Bronchial epithelial cell (primary cell): ENCODE measurements at places on chromosomes 12 and 14. TPM values are rescaled to one million over a fixed set of nuclear protein-coding genes. Genes with fewer than 3 reads are reported as not detected.
A peak's percentile ranks its signal among the peaks of the same experiment; 100 is the strongest.

- no peak for DNase-seq
Observed at GRCh38 chr12:14283489-14284144, 81.9 kb upstream of the ATF7IP start.

GRCh38 chr14:59677771-59678231 is 101.2 kb upstream of the CCDC175 start:
- DNase-seq: no peak

- peak; percentile 76 for DNase-seq
Observed at GRCh38 chr12:47249719-47250357, 170.1 kb upstream of the AMIGO2 start.

- no peak for DNase-seq
Observed at GRCh38 chr12:51428256-51428655, 3.6 kb downstream of the SLC4A8 start.

DNA sequence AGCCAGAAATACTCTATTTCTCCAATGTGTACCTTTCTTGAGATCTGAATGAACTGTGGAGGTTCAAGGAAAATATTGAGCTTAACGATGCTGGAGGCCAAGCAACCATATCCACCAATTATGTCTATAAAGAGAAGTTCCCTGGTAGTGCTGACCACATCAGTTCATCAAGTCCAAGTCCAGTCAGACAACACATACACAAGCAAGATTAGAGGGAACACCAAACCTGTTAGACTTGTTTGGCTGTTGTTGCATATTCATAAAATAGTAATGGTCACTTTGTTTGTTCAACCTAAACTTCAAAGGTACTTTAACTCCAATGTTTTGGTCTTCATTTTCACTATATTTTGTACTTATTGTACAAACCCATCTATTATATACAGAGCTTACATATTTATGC is 81.6 kb downstream of the LMO3 start:
- peak; percentile 81 for DNase-seq

- DNase-seq: no peak
Observed at GRCh38 chr14:29953501-29953900, 25.9 kb upstream of the PRKD1 start.

DNA sequence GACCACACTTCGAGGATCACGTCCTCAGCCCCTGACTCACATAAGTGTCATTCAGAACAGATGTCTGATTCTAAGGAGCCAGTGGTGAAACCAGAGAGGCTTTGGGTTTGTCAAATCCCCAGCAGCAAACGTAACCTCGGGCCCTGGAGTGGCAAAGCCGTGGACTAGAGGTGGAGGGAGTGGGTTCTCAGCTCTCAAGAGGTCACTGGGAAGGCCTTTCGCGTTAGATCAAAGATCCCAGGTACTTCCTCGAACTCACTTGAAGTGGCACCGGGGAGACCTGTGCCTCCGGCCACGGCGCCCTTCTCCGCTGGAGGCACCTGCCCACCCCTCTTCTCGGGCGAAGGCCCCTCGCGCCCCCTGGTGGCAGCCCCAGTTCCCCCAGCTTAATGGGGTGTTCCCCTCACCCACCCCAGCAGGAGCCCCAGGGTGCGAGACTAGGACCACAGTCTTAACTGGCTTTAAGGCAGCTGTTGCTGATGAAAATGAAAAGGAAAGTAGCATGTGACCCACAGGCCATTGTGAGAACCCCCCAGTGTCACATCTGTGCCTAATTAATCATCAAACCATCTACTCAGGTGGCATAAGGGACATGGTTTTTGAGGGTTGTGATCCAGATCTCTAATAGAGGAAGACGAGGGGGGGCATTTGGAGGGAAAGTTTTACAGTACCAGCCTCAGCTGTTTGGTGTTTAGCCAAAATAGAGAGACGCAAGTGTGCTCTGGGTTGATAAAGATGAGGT is 672 bp upstream of the ESR2 start:
- peak; percentile 59 for DNase-seq

GRCh38 chr12:95949477-95950206 is 6.5 kb downstream of the AMDHD1 start:
- DNase-seq: no peak

DNA sequence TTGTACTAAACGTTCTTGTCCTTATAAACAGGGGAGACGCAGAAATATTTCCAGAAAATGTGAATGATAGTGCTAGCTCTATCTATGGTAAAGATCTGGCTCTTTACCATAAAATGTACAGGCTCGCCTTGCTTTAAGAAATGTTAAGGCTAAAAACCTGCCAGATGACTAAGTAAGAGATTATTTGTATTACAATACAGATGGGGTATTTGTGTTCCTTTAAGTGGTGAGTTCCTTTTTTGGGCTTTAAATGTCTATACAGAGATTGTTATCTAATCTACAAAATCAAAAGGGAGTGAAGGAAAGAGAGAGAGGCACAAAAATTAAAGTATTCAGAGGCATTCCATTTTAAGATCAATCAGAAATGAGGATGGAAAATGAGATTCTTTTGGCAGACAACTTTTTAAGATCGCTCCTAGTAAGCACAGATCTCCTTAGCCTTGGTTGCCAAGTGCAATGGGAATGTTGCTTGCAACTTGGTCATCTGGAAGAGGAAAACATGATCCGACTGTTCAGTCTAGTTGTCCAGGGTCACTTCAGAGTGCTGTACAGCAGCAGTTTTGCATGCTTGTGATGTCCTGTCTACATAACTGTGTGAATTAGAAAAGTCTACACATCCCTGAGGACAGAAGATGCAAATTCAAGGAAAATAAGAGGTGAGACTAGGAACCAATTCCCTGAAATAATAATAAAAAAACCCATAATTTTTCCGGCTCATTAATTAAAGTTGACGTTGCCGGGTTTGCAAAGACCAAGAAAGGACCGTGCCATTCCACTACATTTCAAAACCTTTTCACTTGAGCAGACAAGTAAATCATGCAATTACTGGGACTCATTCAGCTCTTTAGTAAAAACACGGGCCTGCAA is 380.8 kb downstream of the EGLN3 start:
- peak; percentile 46 for DNase-seq

DNA sequence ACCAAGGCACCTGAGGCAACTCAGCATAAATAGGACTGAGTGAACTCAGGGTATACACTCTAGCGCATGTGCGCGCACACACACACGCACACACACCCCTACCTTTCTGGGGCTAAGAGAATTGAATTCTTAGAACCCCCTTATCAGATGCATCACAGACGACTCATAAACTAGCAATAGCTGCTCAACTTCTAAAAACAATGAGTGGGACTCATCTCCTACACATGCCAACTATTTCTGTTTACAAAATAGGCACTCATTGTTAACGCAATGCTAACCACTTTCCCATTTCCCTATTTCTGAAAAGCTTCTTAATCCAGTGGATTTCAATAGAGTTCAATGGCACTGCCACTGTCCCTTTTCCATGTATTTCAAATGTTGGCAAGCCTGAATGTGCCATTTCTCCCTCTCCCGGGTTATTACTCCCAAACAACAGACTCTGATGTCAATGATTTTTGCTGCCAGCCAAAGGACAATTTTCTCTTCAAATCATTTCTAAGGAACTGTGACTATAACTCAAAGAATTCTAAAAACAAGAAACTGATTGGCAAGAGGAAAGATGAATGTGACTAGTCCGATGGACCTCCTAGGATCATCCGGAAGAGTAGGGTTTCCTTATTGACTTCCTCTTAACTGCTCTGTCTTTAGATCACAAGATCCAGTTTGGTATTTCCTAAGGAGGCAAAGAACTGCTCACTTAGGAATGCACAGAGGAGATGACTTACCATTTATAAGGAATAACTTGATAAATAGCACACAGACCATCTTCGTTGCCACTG is 48.8 kb downstream of the SLC38A1 start:
- DNase-seq: peak; percentile 92

DNA sequence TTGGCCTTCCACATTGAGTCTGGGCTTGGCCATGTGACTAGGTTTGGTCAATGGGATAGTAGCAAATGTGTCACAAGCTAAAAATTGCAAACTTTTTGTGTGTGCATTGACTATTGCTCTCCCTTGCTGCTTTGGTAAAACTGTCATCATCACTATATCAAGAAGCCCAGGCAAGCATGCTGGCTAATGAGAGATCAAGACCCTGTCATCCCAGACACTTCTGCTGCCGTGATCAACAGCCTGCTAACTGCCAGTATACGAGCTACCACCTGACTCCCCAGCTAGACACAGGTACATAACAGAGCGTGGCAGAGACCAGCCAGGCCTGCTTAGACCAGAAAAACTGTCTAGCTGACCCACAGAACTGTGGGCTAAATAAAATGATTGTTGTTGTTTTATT is 456.7 kb upstream of the DCN start:
- DNase-seq: no peak

The GZMH gene
- not detected in 2 replicates for total RNA-seq

GRCh38 chr14:88326352-88327103 is 3.5 kb upstream of the KCNK10 start:
- no peak for DNase-seq

DNA sequence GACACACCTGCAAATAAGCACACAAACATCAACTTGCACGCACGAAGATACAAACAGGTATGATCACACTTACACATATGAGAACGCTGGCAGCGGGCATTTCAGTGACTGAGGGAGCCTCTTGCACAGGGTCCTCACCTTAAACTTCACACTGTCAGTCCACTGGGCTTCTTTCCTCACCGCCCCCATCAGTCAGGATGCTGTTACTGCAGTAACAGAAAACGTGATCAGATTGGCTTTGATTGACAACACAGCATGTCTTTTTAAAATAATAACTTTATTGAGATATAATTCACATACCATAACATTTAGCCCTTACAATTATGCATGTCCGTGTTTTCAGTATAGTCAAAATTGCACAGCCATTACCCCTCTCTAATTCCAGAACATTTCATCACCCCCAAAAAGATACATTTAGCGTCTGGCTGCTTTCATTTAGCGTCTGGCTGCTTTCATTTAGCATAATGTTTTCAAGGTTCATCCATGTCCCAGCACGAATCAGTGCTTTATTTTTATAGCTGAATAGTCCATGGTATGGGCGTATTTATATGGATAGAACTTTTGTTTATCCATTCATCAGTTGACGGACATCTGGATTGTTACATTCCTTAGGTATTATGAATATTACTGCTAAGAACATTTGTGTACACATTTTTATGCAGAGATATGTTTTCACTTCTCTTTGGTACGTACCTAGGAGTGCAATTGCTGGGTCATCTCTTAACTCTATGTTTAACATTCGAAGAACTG is 8.4 kb downstream of the CCDC197 start:
- DNase-seq: no peak

DNA sequence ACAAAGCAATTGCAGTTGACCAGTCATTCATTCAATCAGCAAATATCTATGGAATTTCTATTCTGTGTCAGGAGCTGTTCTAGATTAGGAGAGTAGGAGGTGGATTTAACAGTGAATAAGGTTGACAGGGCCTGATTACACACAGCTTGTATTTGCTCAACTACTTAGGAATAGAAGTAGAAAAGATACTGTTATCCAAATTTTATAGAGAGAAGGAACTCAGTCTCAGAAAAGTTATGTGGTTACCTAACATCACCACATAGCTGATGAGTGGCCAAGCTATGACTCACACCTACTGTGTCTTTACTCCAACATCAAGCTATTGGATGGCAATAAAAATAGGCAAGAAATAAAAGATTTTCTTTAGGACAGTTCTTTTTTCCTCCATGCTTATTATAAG is 374.8 kb downstream of the RMST start:
- DNase-seq: peak; percentile 84

The ADAM20 gene
- 2.4 and 2.6 TPM in 2 replicates for total RNA-seq

The TMPRSS12 gene
- not detected in 2 replicates for total RNA-seq

DNA sequence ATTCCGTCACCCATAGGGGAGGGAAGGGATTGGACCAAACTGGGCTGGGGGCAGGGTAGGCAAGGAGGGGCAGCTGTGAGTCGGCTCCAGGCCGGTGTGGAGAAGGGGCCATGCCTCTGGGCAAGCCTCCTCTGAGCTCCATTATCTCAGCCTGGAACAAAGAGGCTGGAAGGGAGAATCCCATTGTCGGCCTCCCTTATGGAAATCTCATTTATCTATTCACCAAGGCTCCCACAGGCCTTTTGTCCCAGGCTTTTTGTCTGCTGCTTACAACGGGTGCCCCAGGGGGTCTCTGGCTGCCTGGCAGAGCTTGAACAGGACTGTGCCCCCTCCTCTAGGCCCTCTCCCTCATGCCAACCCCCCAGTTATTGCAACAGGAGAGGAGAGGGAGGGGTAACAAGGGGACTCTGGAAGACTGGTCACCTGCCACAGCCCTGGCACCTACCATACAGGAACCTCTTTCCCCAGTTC is 19.5 kb downstream of the FIGNL2 start:
- DNase-seq: no peak

- no peak for DNase-seq
Observed at GRCh38 chr14:90354551-90355298, 23.0 kb upstream of the NRDE2 start.

DNA sequence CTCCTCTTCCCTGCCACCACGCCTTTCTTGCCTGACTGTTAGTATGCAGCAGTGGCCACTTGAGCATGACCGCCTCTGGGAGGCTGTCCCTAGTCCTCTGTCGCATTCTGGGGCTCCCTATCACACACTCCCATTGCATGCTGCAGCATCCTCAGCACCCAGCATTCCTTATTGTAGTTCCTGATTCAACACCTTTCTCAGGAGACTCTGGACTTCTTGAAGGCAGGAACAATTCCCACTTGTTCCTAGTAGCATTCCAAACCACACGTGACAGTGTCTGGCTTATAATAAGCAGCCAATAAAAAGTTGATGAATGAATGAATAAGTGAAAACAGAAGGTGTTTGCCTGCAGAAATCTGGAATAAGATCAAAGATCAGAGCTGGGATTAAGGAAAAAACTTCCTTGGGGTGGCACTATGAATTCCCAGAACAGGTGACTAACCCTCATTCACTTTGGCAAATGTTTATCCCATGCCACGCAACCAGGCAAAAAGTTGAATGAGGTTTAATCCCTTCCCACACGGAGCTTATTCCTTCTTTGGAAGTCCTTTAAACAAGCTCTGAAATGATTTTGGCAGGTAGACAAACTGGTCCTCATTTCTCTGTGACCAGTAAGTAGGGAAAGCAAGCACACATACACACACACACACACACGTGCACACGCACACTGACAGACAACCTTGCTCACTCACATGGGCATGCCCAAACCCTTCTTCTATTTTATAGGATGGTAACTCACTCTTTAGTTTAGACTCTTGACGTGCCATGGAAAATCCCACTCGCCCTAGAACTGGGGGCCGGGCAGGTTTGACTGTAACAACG is 26.5 kb downstream of the NTF3 start:
- peak; percentile 55 for DNase-seq

The CLEC2A gene
- not detected in 2 replicates for total RNA-seq

DNA sequence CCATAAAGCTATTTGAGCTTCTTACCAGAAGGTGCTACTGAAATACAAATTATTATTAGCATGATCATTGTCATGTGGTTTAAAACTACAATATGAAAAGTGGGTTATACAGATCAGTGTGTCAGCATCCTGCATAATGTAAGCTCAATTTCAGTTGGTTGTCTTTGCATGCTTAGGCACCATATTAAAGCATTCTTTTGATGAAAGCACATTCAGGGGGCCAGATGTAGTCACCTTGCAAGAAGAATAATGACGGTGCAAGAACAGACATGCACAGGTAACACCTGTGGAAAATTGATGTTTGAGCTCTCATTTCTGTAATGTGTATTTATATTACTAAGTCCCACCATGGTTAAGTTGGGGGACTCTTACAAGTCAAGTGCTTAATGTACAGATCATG is 123.9 kb downstream of the PAX9 start:
- peak; percentile 53 for DNase-seq

The OVCH1 gene
- total RNA-seq: 0.26 TPM in 1 of 2 replicates, not detected in the other

The HECTD4 gene
- total RNA-seq: 12.9 and 18.7 TPM in 2 replicates

GRCh38 chr12:25377469-25378177 is 126.9 kb upstream of the KRAS start:
- DNase-seq: peak; percentile 81
